ENCODE measurements at places on chromosomes 2 and 18.

GRCh38 chr2:238159071-238159539, 335 bp downstream of the ERFE start:
- DNase-seq: no peak

DNA sequence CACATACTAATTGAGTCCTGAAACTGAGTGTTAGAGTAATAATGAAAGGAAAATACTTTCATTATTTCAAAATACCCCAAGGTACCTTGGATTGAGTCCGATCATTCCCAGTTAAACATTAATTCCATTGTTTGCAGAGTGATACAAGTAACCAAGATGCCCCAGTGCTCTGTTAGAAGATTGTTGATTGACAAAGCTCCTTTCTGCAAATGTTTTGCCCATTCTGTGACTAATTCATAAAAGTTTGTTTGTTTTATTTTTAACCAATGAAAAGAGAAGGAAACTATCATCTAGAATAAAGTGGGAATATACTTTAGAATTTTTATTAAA, 124.0 kb downstream of the GULP1 start:
- no peak for DNase-seq

DNA sequence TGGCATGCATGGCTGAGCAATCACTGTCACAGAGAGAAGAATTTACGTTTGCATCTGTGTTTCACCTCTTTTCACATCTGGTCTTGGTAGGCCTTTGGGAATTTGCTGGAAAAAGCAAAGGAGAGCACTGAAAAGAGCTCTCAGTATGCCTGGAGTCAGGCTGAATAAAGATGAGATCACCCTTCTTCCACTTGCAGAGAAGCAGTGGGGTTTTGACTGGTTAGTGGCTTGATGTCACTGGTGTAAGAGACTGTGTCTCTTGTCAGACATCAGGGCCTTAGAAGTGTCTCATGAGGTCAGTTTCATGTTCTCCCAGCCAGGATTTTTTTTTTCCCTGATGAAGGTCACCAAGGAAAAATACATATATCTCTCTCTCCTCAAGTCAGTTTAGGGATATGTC, 353.8 kb downstream of the INSIG2 start:
- no peak for DNase-seq

GRCh38 chr18:9658087-9658641, 43.8 kb upstream of the PPP4R1 start:
- no peak for DNase-seq

GRCh38 chr2:26455037-26455669, 22.8 kb downstream of the OTOF start:
- no peak for DNase-seq

All from SK-N-DZ (cell line).